Stimulated activated CD4-positive, alpha-beta T cell treated with anti-CD3 and anti-CD28 coated beads, Interleukin-2, amount 100 ng/mL, for 24 hours (primary cell): ENCODE measurements at places on chromosomes 2 and 18.

DNA sequence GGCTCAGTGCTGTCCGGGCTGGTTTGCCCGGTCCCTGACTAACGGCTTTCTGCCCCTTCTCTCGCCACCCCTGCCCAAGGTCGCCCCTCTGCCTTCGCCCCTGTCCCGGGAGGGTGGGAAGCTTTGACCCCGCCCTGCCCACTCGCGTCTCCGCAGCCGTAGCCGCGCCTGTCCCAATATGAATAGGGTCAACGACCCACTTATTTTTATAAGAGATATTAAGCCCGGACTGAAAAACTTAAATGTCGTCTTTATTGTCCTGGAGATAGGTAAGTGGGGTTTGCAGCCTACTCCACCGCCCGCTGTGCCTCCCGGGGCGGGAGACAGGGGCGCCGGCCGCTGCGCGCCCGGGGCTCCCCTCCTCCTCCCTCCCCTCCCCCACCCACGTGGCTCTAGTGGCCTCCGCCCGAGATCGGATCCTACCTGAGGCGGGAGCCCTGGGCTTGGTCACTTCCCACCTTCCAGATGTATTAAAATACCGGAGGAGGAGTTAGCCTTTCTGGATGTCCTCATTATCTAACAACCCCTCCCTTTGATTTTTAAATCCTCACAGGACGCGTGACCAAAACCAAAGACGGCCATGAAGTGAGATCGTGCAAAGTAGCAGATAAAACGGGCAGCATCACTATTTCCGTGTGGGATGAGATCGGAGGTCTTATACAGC lies 633 bp downstream of the NABP1 start:
- DNase-seq: peak; percentile 77

GRCh38 chr18:36350251-36350651 lies 52.7 kb downstream of the FHOD3 start:
- DNase-seq: no peak

GRCh38 chr2:3491716-3492474 lies 27.4 kb downstream of the ADI1 start:
- DNase-seq: no peak

DNA sequence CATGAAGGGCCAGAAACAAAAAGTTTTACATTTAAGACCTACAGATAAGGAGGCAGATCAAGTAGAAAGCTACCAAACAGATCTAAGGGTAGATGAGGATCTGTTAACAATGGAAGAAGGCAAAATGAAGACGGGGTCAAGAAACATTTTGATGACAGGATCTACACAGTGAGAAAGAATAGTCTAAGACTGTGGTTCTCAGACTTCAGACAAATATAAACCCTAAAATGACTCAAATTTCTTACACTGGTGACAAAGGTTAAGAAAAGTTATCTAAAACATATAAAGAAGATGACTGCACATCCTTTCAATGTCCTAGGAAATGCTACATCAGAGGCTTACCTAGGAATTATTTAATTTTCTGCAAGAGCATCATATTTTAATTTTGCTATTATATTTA lies 34.4 kb downstream of the TRIP12 start:
- no peak for DNase-seq

- DNase-seq: no peak
Observed at GRCh38 chr18:45657357-45658335, 42.4 kb downstream of the SLC14A2 start.

- no peak for DNase-seq
Observed at GRCh38 chr18:68219872-68220271, 495.0 kb downstream of the TMX3 start.

GRCh38 chr18:65567372-65567771 lies 183.4 kb upstream of the CDH7 start:
- DNase-seq: no peak
